ENCODE measurements at places on chromosomes 6 and 20.

DNA sequence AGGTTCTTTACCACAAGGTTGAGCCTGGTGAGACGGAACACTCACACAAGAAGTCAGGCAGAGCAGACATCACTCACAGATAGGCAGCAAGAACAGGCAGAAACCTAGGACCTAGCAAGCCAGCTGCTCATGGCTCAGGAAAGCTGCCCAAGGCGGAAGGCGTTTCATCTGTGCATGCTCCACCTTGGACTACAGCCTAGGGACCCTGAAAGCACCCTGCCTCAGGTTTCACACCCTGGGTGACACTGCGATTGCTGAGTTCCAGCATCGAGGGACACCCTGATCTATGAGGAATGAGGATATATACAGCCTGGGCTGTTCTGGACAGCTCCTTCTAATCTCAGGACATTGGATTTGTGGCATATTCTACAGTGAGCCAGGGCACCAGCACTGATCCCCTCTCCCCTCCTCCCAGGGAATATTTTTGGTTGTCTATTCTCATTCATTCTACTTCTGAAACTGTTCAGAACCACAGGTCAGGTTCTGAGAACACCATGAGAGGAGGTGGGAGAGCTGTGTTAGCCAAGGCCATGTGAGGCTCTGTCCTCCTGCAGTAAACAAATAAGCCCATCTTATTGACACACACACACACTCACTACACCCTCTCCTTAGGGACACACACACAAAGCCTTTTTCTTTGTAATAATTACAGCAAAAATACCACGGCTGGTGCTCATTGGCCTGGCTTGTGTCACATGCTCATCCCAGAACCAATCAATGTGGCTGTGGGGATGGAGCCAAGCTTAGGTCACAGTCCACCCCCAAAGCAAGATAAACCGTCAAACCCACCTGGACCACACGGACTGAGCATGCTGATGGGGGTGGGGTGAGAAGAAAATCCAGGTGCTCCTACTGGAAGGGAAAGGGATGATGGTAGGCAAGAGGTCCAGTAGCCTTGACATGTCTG lies 26.3 kb upstream of the PMEPA1 start:
- DNase-seq = no peak

DNA sequence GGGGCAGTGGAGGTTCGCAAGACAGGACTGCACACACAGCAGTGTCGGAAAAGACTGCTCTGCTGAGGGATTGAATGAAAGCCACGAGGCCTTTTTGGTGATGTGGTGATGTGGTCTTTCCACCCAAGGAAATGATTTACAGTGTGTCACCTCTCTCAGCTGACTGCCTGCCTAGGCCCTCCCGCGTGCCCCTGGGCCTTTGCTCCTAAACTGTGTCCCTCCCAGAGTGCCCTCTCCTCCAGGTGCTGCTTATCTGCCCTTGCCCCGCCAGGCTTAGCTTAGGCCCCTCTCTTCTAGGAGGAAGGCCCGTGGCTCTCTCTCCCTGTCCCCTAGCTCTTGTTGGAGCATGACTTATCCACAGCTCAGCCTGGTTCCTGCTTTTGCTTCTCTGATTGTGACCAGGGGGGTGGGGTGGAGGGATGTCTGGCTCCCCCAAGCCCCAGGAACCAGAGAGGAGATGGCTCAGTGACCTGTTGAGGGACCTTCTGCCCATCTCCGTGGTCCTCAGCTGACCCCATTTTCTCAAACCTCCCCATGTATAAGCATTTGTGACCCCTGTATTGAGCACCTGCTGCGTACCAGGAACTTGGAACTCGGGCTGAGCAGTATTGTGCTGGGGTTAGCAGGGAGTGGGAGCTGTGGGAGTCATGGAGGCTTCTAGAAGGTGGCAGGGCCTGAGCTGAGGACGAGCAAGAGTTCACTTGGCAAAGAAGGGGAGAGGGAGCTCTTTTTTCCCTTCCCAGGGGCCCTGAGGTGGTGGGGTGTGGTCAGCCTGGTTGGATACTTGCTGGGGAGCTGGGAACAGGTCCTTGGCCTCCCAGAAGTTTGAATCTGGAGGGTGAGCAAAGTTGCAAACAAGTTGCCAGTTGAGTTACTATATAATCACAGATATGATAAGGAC lies 2.2 kb downstream of the SRC start:
- no peak for DNase-seq

GRCh38 chr6:16633465-16633864 lies 127.8 kb downstream of the ATXN1 start:
- no peak for DNase-seq

DNA sequence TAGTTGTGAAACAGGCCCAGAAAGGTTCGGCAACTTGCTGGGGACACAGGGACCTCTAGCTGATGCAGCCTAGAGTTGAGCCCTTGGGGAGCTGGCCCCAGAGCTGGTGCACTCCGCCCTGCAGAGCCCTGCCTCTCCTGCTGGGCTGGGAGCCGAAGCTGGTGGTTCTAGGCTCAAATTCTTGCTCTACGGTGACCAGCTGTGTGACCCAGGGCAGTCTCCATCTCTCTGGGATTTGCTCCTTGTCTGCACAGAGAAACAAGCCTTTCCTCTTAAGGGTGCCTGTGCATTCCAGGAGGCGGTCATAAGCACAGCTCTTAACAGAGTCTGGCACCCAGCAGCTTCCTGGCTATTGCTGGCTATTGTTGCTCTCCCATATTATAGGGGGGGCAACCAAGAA lies 47.4 kb downstream of the RBM38 start:
- no peak for DNase-seq

GRCh38 chr20:18971574-18971973 lies 158.0 kb downstream of the SCP2D1 start:
- DNase-seq = no peak

GRCh38 chr6:36355819-36356218 lies 19.1 kb upstream of the BNIP5 start:
- peak; percentile 89 for DNase-seq

DNA sequence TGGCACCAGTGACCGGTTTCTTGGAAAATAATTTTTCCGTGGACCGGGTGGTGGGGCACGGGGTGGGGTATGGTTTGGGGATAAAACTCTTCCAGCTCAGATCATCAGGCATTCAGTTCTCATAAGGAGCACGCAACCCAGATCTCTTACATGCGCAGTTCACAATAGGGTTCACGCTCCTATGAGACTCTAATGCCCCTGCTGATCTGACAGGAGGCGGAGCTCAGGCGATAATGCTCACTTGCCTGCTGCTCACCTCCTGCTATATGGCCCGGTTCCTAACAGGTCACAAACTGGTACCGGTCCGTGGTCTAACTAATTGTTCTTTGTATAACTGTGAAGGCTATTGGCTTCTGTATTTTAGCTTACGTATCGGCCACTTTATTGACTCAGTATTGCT lies 51.7 kb downstream of the VSTM2L start:
- no peak for DNase-seq

- no peak for DNase-seq
Measured at GRCh38 chr6:47105469-47106178, 63.5 kb upstream of the ADGRF1 start.

GRCh38 chr6:97059473-97059872 lies 134.9 kb downstream of the KLHL32 start:
- DNase-seq = peak; percentile 66

DNA sequence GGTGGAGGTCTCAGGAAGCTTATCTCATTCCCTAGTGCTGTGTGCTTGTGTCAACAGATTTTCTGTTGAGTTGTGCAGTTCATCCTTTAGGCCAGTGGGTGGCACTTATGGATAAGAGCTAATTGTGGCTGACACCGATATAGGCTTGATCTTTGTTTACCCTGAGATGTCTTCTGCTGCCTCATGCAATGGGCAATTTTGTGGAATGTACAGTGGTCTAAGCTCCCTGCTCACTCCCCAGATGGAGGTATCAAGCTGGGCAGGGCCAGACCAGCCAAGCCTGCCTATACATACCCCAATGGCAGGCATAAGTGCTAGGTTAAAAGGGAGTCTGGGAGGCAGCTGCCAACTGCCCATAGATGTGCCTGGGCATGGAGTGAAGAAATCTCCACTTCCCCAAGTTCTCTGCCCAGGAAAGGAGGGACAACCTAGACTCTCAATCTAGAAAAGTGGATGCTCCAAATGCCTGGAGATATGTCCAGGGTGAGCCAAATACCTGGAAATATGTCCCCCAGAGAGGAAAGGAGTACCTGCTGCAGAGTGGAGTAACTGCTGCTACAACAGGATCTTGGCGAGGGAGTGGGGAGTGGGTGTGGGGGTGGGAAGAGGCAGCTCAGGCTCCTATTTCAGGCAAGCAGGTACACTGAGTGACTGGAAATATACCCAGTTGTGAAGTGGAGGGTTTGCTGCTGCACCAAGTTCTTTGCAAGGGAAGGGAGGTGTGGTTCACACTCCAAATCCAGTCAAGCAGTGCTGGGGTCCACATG lies 53.2 kb upstream of the ARG1 start:
- peak; percentile 64 for DNase-seq

- no peak for DNase-seq
Measured at GRCh38 chr6:98514073-98514720, 320.2 kb upstream of the POU3F2 start.

GRCh38 chr6:163613025-163613424 lies 198.5 kb downstream of the QKI start:
- no peak for DNase-seq

DNA sequence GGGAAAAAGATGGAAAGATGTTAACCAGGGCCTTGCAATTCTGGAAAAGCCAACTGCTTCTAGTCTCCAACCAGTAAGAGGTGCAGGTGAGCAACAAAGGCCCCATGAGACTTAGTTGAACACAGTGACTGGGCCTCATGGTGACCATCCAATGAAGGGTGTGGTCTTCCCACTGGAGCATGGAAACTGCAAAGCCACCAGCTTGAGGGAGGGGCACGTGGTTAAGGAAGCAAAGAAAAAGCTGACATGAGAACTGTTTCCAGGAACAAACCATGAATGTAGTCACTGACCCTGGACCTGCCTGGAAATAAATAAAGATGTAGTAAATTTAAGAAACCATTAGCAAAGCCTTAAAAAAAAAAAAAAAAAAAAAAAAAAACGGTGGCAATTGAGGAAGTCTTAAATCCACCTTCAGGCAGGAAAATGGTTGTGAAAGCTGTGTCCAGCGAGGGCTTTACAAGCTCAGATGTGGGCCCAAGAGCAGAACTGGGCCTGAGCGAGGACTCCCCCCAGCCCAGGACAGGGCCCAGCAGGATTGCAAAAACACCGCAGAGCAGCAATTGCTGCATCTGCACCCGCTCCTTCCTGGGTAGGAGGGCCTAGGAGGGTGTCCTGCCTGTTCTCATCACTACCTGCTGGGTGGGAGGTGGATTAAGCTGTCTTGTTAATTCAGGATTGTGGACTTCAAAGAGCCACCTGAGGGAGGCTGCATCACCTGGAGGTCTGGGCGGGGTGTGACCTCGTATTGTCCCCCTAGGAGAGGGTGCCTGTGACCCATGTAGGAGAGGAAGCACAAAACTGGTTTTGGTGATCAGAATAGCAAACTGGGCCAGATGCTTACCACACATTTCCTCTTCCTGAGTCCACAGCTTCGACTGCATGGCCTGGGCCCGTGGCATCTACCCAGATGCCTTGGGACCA lies 10.3 kb downstream of the GFRA4 start:
- DNase-seq = peak; percentile 41

- no peak for DNase-seq
Measured at GRCh38 chr20:48019940-48020339, 234.7 kb upstream of the SULF2 start.

DNA sequence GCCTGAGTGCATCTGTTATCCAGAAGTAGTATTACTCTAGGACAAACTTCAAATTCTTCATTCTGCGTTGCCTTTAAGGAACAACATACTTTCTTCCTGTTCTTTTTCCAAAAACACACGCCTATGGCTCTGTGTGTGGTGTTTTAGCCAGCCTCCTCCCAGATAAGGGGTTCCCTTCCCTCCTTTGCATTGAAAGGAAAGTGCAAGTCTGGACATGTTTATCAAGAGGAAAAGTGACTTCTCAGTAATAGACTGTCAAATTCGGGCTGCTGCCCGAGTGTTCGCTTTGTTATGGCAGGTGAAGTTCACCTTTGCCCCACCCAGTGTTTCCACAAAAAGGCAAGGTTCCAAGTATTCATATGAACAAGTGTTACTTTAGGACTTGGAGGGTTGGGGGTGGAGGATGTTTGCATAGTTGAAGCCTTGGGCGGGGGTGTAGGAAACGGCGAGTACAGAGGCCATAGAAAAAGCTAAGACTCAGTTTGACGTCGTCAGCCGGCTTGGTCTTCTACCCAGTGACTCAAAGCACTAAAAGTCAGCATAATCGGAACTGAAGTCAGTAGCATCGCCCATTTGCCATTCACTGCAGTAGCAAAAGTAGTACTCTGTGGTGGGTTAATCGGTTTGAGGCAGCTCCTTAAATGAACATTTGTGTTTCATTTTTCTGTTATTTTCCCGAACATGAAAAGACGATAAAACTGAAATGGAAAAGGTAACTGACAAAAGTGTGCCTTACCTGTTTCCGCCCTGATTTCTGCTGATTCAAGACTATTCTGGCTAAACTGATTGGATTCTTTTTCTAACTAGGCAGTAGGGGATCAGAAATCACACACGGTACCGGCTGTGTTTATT lies 12.5 kb downstream of the PRDM1 start:
- no peak for DNase-seq

- DNase-seq = no peak
Measured at GRCh38 chr6:337805-338368, 45.6 kb downstream of the DUSP22 start.

DNA sequence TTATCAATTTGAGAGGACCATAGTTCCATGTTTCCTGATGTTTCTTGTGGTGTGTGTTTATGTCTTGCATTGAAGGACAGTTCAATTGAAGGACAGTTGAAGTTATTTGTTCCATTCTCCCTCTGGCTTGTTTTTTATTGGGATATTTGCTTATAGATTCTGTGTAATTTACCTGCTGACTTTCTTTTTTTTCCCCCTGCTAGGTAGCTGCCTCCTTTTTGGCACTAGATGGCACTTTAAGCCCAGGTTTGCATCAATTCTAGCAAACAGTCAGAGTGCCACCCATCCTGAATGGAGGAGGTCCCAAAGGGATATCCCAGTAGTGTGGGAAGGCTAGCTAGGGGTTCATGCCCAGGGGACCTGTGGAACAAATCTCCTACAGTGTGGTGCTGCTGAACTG lies 78.1 kb downstream of the CFAP61 start:
- no peak for DNase-seq

DNA sequence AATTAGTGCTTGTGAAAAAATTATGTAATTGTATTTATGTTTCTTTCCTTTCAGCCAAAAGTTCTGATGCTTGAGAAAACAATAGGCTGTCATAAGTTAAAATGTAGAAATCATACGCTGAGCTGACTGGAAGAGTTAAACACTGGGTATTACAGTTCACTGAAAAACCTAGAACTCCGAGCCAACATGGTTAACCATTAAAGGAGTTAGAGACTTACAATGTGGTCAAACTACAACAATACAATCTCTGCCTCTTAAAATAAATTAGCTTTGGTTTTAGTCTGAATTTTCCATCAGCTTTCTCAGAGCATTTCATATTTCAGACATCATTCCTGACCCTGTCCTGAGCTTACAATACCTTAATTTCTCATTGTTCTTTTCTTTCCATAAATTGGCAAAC lies 91.0 kb downstream of the COL12A1 start:
- DNase-seq = no peak

All from AML-193 (cell line).